ENCODE measurements at places on chromosomes 1 and 21. TPM values are rescaled to one million over a fixed set of nuclear protein-coding genes. Genes with fewer than 3 reads are reported as not detected.

- no peak overlapping the region for H3K4me3 ChIP-seq
- H3K27ac ChIP-seq, result no peak overlapping the region
- no peak for DNase-seq
- H3K27me3 ChIP-seq, result no peaks in the 10 kb centered on the region
- H3K4me1 ChIP-seq, result no peaks in the 10 kb centered on the region
Observed at GRCh38 chr1:107531065-107531908, 390.4 kb downstream of the NTNG1 start.

GRCh38 chr1:241228339-241228738, 128.7 kb downstream of the RGS7 start:
- no peaks in the 10 kb centered on the region for H3K27me3 ChIP-seq
- H3K36me3 ChIP-seq, result no peaks in the 10 kb centered on the region
- no peak overlapping the region for H3K4me3 ChIP-seq
- DNase-seq, result no peak
- no peak overlapping the region for H3K27ac ChIP-seq
- no peaks in the 10 kb centered on the region for H3K4me1 ChIP-seq

- no peak overlapping the region for H3K4me3 ChIP-seq
- H3K27me3 ChIP-seq, result peaks cover 2% of the 10 kb centered on the region
- no peak overlapping the region for H3K27ac ChIP-seq
- no peak for DNase-seq
Observed at GRCh38 chr21:29166323-29166722, 35.9 kb downstream of the MAP3K7CL start.

GRCh38 chr21:45639206-45640000, 4.1 kb upstream of the PCBP3 start:
- no peaks in the 10 kb centered on the region for H3K27me3 ChIP-seq
- no peak for DNase-seq
- no peak overlapping the region for H3K4me3 ChIP-seq
- H3K36me3 ChIP-seq, result no peaks in the 10 kb centered on the region
- no peak overlapping the region for H3K27ac ChIP-seq
- H3K4me1 ChIP-seq, result no peaks in the 10 kb centered on the region

- H3K27ac ChIP-seq, result peak within 1 kb of the TSS; percentile 4
- H3K36me3 ChIP-seq, result no peaks in the 10 kb centered on the region
- H3K4me1 ChIP-seq, result no peaks in the 10 kb centered on the region
Observed at GRCh38 chr1:169427081-169427641, at the start of gene CCDC181. TSS of gene CCDC181 (minus strand) at chr1:169427474. CDS start at chr1:169424927, 2,547 bp downstream.

DNA sequence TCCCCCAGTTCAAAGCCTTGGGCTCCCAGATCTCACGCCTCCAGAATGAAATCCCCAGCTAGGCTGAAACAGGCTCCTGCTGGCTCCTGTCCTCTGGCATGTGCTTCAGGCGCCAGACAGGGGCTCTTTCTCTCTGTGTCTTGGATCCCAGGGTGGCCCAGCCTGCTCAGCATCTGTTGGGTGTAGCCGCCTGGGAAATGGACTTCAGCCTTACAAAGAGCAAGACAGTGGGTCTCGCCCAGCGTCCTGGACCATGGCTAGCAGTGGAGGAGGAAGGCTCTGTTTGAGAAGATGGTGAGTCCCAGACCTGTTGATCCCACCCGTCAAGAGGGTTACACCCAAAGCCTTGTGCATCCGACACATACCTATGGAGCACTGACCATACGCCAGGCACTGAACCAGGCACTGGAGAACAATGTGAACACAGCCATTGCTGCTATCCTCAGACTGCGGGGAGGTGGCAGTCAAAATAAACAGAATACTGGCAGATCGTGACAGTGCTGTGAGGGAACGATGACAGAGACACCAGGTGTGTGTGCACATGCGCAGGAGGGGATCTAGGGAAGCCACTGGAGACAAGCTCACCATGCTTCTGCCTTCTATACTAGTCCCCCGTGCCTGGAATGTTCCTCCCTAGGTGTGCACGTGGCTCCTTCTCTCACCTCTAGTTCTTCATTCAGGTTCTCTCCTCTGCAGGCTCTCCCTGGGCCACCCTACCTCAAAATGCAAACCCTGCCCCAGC, 93.0 kb upstream of the GCLM start:
- no peak overlapping the region for H3K27ac ChIP-seq
- no peaks in the 10 kb centered on the region for H3K4me1 ChIP-seq
- no peak for DNase-seq
- no peaks in the 10 kb centered on the region for H3K27me3 ChIP-seq
- no peaks in the 10 kb centered on the region for H3K36me3 ChIP-seq

RAB25 gene
- 3.5 TPM for total RNA-seq

DNA sequence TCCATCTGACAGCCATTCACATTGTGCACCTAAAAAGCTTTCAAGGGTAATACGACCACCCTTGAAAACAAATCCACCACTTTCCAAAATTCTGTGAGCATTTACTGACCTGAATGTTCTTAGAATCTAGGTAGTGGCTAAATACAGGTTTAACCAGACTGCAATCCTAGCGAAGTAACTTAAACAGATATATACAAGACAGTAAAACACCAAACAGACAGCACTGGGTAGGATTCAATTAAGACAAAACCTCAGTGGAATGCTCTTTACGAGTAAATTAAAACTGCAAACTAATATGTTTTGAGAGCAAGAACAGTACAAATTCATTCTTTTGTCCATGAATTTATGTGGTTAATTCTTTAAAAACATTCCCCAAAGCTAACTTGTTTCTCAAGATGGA, 354.2 kb upstream of the ESRRG start:
- H3K27me3 ChIP-seq, result no peaks in the 10 kb centered on the region
- no peak overlapping the region for H3K27ac ChIP-seq
- no peaks in the 10 kb centered on the region for H3K36me3 ChIP-seq
- H3K4me3 ChIP-seq, result no peak overlapping the region

DNA sequence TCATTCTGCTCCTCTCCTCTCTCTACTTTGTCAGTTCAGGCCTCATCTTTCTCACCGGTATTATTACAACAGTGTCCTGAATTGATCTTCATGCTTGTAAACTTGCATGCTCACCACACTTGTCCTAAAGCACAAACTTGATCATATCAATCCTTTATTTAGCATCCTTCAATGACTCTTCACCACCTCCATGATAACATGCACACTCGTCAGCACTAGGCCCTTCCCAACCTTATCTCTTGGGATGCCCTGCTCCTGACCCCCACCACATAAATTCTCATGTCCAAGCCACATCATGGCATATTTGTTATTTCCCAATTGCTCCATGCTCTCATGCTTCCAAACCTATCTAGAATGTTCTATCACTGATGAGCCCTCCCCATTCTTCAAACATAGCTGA, 103.1 kb downstream of the ENAH start:
- no peak overlapping the region for H3K4me3 ChIP-seq
- no peak for DNase-seq
- no peak overlapping the region for H3K27ac ChIP-seq

NLRP3 gene
- 1.1 TPM for total RNA-seq

DNA sequence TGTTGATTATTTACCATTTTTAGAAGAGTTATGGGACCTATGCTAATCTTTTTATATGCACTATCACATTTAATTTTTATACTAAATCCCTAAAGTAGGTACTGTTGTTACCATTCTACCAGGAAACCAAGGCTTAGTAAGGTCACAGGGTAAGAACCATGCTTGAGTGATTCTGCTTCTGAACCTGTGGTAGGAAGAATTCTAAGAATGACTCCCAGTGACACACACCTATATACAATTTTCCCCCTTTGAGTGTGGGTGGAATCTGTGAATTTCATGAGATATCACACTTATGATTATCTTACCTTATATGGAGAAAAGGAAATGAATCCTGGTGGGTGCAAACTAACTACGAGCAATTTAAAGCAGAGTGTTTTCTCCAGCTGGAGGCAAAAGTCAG, 391.0 kb downstream of the USH2A start:
- H3K27me3 ChIP-seq, result no peaks in the 10 kb centered on the region
- no peak overlapping the region for H3K4me3 ChIP-seq
- no peaks in the 10 kb centered on the region for H3K36me3 ChIP-seq
- H3K27ac ChIP-seq, result no peak overlapping the region
- DNase-seq, result no peak

FCMR gene
- total RNA-seq, result 1.6 TPM

VSIG8 gene
- total RNA-seq, result 0.23 TPM

DNA sequence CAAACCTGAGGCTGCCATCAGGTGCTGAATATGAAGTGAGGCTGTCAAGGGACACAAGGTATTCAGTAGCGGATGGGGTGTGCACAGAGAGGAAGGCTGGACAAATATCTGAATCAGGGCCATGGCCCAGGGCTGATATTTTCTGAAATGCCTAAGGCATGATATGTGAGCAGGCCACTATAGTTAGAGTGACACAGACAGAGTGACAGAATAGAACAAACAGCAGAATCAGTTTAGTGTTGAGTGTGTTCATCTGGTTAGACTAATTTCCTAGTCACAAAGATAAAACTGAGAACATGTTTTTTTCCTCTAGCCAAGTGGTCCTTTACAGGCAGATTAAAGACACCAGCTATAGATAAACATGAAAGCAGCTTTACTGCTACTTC, 3.9 kb downstream of the OVAAL start:
- no peak overlapping the region for H3K27ac ChIP-seq
- no peaks in the 10 kb centered on the region for H3K4me1 ChIP-seq
- no peaks in the 10 kb centered on the region for H3K36me3 ChIP-seq
- no peak overlapping the region for H3K4me3 ChIP-seq

DNA sequence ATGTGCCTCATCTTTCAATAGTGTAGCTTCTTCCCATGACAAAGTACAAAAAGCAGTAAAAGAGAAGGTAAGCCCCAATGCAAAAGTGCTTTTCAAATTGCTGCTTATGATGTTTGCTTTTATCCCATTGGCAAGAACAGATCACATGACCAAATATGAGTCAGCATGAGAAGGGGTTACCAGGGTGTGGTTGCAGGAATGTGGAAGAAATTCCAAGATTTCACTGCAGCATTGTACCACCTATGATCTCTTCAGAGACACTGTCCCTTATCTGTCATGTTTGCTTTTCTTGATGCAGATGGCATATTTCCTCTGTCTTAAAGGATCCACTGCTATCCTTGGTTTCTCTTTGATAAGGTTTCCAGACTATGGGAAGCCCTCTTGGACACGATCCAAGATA, 1006.9 kb upstream of the PRMT6 start:
- H3K36me3 ChIP-seq, result no peaks in the 10 kb centered on the region
- H3K4me3 ChIP-seq, result no peak overlapping the region
- H3K27ac ChIP-seq, result no peak overlapping the region
- no peaks in the 10 kb centered on the region for H3K4me1 ChIP-seq
- H3K27me3 ChIP-seq, result no peaks in the 10 kb centered on the region

GRCh38 chr1:181640956-181641355, 157.6 kb downstream of the CACNA1E start:
- H3K27me3 ChIP-seq, result no peaks in the 10 kb centered on the region
- no peak overlapping the region for H3K27ac ChIP-seq
- H3K36me3 ChIP-seq, result no peaks in the 10 kb centered on the region
- H3K4me1 ChIP-seq, result no peaks in the 10 kb centered on the region
- H3K4me3 ChIP-seq, result no peak overlapping the region

GRCh38 chr21:35020902-35021301, 28.2 kb downstream of the RUNX1 start:
- no peaks in the 10 kb centered on the region for H3K27me3 ChIP-seq
- no peaks in the 10 kb centered on the region for H3K4me1 ChIP-seq
- H3K4me3 ChIP-seq, result no peak overlapping the region

- H3K4me1 ChIP-seq, result peaks cover 2% of the 10 kb centered on the region
- DNase-seq, result no peak
- H3K27me3 ChIP-seq, result no peaks in the 10 kb centered on the region
- no peak overlapping the region for H3K4me3 ChIP-seq
- no peak overlapping the region for H3K27ac ChIP-seq
Observed at GRCh38 chr1:37032660-37033354, 1.5 kb downstream of the GRIK3 start.

GRCh38 chr1:201724039-201724765, 104.8 kb upstream of the IPO9 start:
- H3K36me3 ChIP-seq, result no peaks in the 10 kb centered on the region
- DNase-seq, result no peak
- no peaks in the 10 kb centered on the region for H3K27me3 ChIP-seq

- no peaks in the 10 kb centered on the region for H3K36me3 ChIP-seq
- no peak overlapping the region for H3K27ac ChIP-seq
- H3K4me1 ChIP-seq, result peaks cover 12% of the 10 kb centered on the region
- H3K4me3 ChIP-seq, result no peak overlapping the region
- no peaks in the 10 kb centered on the region for H3K27me3 ChIP-seq
Observed at GRCh38 chr1:25685938-25686665, 69.5 kb downstream of the MAN1C1 start.

DNA sequence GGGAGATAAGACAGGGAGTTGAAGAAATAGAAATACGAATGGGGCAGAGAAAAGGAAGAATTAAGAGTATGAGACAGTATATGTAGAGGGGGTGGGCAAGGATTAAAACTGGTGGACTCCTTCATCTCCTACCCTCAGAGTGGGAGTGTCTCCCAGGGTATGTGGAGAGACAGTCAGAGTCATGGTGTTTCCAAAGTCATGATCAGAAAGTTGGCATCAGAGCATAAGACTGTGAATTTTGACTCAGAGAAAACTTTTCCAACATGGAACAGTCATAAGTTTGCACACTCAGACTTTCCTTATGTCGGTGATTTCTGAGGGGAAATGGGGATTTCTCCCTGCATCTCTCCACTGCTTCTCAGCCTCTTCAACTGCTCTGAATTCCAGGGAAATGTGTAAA, 2.4 kb downstream of the CD84 start:
- H3K4me3 ChIP-seq, result no peak overlapping the region
- no peaks in the 10 kb centered on the region for H3K27me3 ChIP-seq
- H3K4me1 ChIP-seq, result no peaks in the 10 kb centered on the region
- no peak for DNase-seq
- no peak overlapping the region for H3K27ac ChIP-seq
- H3K36me3 ChIP-seq, result no peaks in the 10 kb centered on the region

DNA sequence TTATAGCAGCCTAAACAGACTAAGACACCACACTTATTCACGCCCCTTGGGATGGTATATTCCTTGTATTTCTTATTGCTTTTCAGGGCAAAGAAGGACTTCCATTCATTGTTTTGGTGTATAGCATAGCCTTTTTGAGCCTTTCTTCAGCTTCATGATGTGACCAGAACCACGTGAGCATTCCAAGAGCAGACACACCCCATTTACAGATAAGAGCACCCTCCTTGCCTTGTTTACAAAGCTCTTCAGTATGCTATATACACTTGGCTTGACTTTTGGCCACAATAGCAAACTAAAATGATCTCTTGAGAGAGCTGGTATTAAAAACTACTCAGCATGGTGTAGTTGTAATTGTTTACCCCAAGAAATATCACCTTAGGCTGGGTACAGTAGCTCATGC, 78.7 kb downstream of the PIK3R3 start:
- no peak overlapping the region for H3K27ac ChIP-seq
- H3K4me3 ChIP-seq, result no peak overlapping the region
- no peaks in the 10 kb centered on the region for H3K4me1 ChIP-seq
- H3K27me3 ChIP-seq, result no peaks in the 10 kb centered on the region

SNX7 gene
- total RNA-seq, result 20.2 TPM

NTNG1 gene
- total RNA-seq, result 9.1 TPM

- peaks cover 7% of the 10 kb centered on the region for H3K27me3 ChIP-seq
- H3K4me3 ChIP-seq, result no peak overlapping the region
- no peak for DNase-seq
- no peak overlapping the region for H3K27ac ChIP-seq
Observed at GRCh38 chr1:220889333-220889732, 10.1 kb downstream of the HLX start.

DNA sequence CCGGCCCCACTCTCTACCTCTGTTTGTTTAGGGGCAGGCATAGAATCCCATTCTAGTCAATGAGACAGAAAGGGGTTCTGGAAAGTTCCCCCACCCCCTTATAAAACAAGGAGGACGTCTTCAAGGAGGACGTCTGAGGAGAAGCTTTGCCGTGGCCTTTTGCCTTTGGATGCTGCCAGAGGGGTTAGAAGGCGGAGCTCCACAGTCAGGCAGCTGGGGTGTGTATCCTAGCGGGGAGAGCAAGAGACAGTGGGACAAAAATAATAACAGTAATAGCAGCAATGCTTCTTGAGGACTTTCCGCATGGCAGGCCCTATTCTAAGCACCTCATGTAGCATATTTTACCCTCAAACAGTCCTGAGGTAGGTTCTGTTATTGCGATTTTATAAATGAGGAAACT, 48.2 kb upstream of the TENT5B start:
- no peaks in the 10 kb centered on the region for H3K27me3 ChIP-seq
- no peak overlapping the region for H3K4me3 ChIP-seq
- H3K27ac ChIP-seq, result no peak overlapping the region
- H3K36me3 ChIP-seq, result no peaks in the 10 kb centered on the region
